HCEC 1CT (cell line): ENCODE measurements at places on chromosomes 1 and 21.

DNA sequence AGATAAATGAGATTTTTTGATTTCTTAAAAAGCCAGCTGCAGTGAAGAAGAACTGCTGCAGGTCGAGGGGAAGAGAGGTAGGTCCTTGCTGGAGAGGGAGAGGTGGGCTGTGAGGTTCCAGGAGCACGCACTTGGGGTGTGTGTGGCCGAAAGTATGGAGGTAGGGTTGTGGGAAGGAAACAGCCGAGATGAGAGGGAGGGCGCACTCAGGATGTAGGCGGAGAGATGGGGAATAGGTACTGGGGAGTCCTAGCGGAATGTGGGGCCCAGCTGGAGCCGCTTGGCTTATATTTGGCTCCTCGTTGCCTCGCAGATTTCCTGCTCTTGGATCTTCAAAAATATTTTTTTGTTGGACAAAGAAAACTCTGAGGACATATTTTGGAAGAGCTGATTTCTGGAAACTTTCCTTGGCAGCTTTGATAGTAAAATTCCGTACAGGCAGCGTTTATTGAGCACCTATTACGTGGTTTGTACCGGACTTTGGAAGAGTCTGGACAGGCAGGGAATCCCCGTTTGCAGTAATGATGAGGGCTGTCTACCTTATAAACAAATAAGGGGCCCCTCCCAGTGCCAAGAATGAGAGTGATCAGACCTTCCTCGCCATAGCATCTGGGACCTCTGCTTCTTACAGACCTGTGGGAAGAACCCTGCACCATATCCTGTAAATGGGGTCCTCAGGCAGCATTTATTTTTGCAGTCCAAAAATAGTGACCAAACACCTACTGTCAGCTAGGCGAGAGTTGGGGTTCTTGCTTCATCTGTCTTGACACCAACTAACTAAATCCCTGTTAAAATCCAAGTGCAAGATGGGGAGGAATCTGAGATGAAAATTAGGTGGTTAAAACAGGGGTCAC, 1.5 kb downstream of the LRRC8D start:
- DNase-seq = no peak

DNA sequence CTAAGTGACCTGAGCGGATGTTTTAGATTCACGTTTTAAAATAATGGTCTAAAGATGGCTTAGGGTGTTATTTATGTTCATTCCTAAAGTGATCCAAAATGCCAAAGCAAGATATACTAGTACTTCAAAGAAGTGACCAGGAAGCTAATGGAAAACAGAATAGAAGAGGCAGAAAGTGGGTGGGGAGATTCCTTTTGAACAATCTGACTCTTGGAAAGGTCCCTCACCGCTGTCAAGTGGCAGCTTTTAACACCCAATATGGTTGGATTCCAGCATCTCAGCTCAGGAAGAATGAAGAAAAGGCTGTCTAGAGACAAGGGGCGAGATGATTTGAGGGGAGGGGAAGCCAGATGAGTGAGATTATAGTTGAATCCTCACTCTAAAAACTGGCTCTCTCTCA, 90.3 kb downstream of the SCMH1 start:
- DNase-seq = no peak

DNA sequence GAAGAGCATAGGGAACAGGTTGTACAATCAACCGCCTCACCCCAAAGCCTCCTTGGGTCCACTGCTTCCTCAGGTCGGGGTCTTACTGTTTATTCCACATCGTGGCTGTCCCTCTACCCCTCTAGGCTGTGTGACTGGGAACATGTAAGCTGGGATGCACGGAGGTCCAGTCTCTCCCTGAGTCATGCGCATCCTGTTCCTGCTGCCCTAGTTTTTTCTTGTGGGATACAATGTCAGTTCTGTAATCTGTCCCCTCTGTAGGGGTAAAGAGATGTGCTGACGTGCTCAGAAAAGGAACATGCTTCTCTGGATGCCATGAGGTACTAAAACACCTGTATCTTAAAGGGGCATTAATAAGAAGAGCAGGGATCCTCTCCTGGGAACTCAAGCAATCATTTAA, 66.2 kb downstream of the SLC45A1 start:
- DNase-seq = peak; percentile 50

DNA sequence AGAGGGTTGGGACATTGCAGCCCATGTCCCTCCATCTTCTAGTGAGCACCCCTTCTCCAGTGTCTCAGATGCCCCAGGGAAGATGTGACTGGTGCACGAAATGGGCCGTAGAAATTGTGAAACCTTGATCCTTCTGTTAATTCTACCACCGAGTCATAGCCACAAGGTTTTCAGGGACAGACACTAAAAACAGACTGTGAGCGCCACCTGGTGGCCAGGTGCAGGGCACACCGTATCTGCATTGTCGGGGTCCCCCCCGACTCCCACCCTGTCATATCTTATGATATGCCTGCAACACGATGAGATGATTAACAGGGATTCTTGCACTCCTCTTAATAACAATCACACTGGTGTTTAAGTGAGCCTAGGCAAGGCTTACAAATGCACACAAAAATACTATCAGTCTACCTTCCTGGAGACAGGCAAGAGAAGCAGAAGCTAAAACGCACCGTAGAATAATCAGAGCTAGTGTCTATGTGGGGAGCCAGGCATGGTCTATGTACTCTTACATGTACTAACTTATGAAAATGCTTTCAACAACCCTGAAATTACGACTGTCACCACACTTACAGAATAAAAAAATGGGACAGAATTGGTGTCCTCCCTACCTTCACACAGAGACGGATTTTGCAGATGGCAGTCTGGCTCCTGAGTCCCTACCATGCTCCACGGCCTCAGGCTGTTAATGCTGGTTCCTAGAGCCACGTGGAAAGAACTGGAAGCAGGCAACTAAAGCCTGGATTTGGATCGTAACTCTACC, 57.9 kb downstream of the FHAD1 start:
- peak; percentile 53 for DNase-seq

- DNase-seq = no peak
These were observed 25.1 kb downstream of the IRF2BP2 start for GRCh38 chr1:234584926-234585325.

GRCh38 chr1:28067523-28068090, 20.8 kb downstream of the EYA3 start:
- peak; percentile 26 for DNase-seq

GRCh38 chr1:221487781-221488524, 253.9 kb downstream of the DUSP10 start:
- peak; percentile 90 for DNase-seq
